AG08395 (cell line): ENCODE measurements at places on chromosomes 5 and 9.
A peak's percentile ranks its signal among the peaks of the same experiment; 100 is the strongest.

- no peak for DNase-seq
Observed at GRCh38 chr5:77367741-77368140, 124.4 kb downstream of the WDR41 start.

DNA sequence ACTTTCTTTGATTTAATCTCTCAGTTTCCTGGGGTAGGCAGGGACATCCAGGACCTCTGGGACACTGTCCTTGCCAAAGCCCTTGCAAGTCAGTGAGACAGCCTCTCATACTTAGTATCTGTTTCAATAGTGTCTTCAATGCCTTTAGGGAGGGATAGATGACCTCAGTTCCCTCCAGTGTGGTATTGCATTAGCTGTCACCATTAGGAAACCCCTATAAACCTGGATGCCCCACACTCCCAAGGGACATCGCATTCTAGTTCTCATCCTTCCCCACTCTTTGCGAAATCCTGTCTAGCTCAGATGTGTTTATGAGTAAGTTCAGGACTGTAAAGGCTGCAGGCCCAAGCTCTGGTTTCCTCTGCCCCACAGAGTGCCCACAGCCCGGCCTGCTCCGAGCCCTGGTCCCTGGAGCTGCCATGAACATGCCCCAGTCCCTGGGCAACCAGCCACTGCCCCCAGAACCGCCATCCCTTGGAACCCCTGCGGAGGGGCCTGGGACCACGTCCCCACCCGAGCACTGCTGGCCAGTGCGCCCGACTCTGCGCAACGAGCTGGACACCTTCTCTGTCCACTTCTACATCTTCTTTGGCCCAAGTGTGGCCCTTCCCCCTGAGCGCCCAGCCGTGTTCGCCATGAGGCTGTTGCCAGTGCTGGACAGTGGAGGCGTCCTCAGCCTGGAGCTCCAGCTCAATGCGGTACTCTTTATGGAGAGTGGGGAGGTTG is 13.2 kb downstream of the TMEM8B start:
- no peak for DNase-seq

DNA sequence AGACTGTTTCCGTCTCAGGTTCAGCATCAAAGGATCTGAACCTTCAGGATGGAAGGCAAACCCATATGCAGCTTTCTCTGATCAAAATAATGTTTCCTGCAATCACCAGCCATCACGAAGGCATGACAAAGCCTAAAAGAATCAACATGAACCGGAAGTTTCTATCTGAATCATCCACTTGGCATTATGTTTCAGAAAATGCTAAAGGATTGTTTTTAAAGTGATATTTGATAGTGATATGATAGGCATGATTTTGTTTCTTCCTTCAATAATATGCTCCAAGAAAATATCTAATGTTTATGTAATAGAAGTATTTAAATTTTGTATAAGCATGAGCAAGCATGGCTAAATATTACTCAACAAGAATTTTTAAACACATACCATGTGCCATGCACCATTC is 219.6 kb downstream of the PLK2 start:
- peak; percentile 46 for DNase-seq

DNA sequence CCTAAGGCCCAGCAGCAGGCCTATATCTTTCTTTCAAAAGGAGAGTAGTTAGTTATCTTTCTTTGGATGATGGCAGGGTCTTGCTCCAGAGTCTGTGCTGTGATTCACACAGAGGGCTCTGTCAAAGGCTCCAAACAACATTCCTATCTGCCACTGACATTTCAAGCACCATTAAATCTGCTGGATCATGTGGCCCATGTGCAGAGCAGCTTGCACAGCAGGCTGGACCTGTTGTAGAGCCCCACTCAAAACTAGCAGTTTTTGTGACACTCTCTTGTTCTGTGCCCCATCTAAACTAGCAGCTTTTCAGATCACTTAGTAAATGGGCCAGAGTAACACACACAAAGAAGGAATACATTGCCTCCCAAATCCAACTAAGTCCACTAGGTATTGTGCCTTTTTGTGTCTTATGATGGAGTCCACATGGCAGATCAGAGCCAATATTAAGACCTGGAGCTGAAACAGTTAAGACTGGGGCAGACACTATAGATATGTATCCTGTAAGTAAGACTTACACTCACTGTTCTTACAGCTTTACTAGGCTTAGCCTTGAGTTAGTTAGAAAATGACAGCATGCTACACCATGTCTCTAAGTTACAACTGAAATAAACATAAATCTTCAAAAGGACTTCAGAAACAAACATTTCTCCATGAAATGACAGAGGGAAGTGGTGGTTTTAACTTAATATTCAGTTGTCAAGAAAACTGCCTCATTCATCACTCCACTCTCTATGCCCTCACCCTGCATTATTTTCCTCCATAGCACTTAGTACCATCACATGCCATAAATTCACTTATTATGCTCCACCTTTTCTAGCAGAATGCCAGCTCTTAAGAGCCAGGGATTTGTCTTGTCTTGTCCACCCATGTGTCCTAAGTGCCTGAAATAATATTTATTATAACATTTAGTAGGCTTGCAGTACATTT is 400.9 kb downstream of the RAB3C start:
- no peak for DNase-seq

DNA sequence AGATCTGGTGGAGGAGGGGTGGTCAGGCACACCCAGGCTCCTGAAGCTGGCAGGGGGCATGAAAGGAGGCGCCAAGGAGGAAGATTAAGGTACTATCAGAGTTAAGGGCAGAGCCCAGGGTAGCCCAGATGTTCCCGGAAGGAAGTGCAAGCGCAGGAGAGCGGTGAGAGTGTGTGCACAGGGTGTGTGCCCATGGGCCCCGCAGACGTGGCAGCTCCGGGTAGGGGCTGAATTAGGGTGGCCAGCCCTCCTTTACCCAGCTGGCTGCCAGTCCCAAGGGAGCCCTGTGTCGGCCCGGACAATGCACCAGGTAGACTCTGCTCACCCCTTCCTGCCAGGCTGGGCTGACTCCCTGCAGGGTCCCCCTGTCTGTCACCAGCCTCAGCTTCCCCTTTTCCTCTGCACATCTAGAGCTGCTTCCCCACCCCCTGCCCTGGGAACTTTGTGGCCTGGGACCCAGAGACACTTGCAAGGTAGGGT is at the start of gene SMIM33:
SMIM33 (plus strand) TSS at position 184 of the 480 bp plus-strand sequence; CDS start at position 302, 118 bp downstream.
- no peak for DNase-seq

DNA sequence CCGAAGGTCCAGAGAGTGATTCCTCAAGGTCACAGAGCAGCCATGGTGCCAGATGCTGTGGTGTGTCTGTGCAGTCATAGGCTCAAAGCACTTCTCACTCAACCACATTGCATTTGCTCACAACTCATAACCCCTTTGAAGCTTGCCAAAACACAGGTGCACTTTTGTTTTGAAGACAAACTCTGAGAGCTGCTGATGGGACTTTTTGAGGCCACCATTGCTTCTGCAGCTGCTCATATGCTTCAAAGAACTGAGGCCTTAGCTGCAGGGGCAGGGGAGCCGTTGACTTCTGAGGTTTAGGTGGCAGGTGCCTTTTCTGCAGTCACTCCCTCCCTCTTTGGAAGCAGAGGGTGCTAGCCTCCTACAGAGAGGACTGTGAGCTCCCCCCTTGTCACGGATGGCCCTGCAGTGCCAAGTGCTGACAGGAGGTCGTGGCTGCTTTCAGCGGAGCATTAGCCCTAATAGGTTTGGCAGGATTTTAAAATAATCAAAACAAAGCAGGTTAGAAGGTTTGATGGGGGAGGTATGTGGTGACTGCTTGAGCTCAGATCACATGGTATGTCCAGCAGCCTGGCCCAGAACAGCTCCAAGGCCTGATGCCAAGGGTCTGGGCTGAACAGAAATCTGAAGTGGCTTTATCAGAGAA is 232.1 kb downstream of the MAN2A1 start:
- no peak for DNase-seq

- DNase-seq = peak; percentile 36
Observed at GRCh38 chr5:56494300-56494731, 261.2 kb upstream of the ANKRD55 start.

GRCh38 chr5:143870362-143870761 is 58.4 kb downstream of the HMHB1 start:
- DNase-seq = no peak

GRCh38 chr5:157167214-157167621 is 1.2 kb upstream of the GARIN3 start:
- peak; percentile 85 for DNase-seq

DNA sequence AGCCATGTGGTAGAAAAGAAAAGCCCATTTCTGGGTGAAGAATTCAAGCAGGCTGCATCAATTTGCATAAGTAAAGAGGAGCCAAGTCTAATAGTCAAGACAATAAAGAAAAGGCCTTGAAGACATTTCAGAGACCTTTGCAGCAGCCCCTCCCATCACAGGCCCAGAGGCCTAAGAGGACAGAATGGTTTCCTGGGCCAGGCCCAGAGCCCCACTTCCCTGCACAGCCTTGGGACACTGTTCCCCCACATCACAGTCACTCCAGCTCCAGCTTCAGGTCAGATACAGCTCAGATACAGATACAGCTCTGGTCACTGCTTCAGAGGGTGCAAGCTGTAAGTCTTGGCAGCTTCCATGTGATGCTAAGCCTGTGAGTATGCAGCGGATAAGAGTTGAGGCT is 29.1 kb downstream of the PLGRKT start:
- no peak for DNase-seq

DNA sequence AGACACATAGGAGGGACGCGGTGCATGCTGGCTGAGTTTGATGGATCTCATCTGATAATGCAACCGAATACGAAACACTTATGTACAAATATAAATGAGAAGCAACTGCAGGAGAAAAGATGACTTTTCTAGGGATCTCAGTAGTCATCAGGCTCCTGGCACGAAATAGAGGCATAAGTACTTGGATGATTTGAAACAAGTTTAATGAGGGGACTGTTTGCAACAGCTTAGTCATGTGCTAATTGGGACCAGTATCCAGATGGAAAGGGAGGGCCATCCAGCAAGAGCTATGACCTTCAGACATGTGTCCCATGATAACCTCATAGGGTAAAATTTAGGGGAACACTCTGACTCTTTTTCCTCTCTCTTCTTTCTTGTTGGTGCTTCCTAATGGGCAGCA is 123.0 kb downstream of the EGFLAM start:
- peak; percentile 12 for DNase-seq

GRCh38 chr5:79619854-79620253 is 7.6 kb downstream of the TENT2 start:
- DNase-seq = no peak

DNA sequence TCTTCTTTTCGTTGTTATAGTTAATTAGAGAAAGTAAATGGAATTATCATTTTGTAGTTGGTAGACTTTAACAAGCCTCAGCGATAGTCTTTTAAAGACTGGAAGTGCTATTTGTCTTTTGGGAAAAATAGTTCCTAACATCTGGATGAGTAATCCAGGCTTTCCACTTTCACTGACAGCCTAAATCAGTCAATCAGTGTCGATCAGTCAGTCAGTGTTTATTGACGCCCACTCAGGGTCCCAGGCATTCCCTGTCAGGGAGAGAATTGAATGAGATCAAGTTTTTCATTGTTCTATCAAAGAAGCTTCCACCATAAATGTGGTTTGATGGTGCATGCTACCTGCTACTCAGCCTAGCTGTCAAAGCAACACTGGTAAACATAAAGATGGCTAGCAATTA is 2.6 kb downstream of the ABL1 start:
- DNase-seq = no peak

DNA sequence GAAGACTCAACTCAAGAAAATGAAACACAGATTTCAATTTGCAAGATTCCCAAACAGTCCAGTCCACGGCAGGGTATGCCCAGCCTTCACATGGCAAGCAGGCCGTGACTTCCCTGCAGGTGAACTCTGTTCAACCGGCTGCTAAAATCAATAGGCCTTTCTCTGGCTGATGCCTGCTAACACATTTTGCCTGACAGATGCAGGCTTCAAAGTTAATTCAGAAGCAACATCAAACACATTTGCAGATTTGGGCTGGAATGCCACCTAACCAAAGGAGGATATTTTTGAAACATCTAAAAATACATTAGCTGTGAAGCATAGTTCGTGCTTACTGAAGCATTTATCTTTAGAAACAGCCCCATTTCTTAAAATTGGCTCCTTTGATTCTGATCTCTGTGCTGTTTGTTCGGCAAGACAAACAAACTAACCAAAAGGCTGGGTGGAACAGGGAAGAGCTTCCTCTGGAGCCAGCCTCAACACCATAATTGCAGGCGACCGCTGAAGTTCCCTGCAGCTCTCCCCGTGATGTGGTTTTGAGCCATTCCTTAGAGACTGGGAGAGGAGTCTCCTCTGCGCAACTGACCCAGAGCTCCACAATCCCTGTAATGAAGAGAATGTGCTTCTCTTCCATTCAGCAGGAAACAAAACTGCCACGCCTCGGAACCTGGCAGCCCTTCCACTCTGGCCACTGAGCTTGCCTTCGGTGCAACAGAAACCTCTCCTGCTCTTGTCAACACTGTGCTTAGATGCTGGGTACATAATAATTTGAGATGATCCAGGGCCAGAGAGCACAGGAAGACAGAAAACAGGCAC is 126.5 kb downstream of the MYO10 start:
- peak; percentile 90 for DNase-seq

DNA sequence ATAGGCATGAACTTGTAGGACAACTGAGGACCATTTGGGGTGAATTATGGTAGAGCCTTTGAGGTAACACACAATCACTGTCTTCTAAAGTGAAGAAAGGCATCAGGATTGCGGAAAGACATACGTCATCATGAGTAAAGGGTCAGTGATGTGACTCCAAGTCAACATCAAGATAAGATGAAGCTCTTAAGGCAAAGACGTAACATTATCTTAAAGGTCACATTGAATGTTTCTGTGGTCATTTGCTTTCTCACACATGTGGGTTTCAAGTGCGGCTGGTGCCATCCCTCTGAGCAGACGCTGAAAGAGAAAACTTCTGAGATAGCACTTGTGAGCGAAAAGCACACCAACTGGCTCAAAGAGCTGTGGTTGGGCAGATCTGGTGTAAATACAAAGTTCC is 63.3 kb upstream of the GRAMD2B start:
- no peak for DNase-seq

DNA sequence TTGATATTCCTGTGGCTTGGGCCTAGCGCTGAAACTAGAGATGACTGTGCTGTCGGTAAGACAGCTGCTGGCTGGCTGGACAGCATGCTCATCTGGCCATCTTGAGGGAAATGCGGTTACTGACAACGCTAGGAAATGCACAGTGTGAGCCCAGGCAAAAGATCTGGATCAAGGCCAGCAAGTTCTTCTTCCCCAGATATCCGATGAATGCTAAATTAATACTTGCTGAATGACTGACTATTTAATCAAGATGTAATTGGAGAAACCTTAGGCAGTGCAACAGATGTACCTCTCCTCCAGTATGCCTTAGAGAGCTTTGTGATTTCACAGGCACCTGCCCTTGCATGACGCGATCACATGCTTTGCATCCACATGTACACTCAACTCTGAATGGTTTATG is 659.1 kb downstream of the EFNA5 start:
- DNase-seq = no peak
